ENCODE measurements at places on chromosomes 6 and 20. TPM values are rescaled to one million over a fixed set of nuclear protein-coding genes. Genes with fewer than 3 reads are reported as not detected.

GABRR1 gene
- not detected for total RNA-seq

UBE3D gene
- total RNA-seq: 4.3 TPM

LY6G6D gene
- not detected for total RNA-seq

CST8 gene
- not detected for total RNA-seq

POU5F1 gene
- 2.3 TPM for total RNA-seq
